RPMI8226 (cell line): ENCODE measurements at places on chromosomes 7 and 10.
A peak's percentile ranks its signal among the peaks of the same experiment; 100 is the strongest.

GRCh38 chr7:131106681-131107336 is 220.9 kb upstream of the MKLN1 start:
- peak; percentile 63 for DNase-seq

GRCh38 chr7:43179393-43179792 is 66.9 kb downstream of the HECW1 start:
- no peak for DNase-seq

DNA sequence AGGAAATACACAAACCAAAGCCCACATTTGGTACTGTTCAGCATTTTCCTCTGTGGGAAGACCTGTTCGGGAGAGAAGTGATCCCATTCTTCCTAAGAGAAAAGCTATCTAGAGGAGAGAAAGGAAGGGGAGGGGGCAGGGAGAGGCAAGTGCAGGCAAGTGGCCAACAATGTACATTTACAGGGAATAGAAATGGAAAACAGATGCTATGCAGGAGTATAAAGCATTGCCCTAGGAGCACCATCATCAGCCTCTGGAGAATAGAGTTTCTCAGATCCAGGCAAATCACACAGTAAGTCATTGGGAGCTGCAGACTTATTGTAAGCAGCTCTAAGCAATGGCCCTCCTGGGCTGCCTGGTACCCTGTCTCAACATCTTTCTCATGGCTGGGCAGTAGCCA is 424.4 kb upstream of the AUTS2 start:
- no peak for DNase-seq

DNA sequence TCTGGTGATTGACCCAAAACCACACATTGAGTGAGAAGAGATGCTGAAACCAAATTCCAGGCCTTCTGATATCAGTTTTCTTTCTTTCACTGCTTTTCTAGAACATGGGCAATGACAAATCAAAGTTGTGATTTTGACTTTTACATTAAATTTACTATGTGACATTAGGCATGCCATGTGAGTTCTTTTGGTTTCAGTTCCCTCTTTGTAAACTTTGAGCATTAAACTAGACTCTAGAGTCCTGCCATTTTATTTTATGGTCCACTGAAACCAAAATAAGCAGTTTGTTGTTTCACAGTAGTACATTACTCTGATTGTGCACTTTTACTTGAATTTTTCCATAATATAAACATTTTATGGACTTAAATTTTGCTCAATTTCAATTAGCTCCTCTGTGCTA is 381.1 kb upstream of the SEMA3D start:
- peak; percentile 12 for DNase-seq

GRCh38 chr10:104456802-104457542 is 103.3 kb downstream of the CFAP58 start:
- no peak for DNase-seq

GRCh38 chr7:28784171-28784902 is 173.8 kb downstream of the TRIL start:
- DNase-seq: peak; percentile 11

DNA sequence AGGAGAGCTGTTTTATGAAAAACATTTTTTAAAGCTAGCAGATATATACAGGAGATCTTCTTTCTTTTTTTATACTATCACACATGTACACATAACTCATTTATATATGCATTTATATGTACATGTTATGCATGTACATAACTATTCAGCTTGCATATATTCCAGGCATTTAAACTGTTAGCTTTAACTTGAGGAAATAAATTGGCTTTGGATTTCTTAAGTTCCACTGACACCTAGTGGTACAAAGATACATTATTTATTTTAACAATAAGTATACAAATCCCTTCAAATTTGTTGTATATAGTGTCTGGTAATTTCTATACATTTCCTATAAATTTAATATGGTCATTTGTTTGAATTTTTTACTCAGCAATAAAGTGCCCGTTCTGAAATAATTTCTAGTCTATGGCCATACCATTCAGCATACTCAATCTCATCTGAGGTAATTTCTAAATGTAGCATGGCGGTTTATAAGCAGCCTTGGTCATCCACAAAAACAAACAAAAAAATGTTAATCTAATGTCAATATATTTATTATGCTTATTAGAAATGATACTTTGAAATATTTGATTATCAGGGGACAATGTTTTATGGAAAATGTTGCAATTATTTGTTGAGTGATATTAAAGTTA is 11.6 kb downstream of the ZDHHC6 start:
- no peak for DNase-seq

GRCh38 chr10:60777696-60778213 is 523 bp upstream of the CDK1 start:
- DNase-seq: no peak

DNA sequence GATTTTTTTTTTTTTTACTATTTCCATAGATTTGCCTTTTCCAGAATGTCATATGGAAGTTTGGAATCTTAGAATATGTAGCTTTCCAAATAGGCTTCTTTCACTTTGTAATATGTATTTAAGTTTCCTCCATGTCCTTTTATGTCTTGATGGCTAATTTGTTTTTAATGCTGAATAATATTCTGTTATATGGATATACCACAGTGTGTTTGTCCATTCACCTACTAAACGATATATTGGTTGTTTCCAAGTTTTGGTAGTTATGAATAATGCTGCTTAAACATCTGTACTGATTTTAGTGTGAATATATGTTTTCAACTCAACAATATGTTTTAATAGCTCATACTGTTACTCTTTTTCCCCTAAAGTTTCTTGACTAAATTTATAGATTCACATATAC is 669.8 kb upstream of the PCDH15 start:
- no peak for DNase-seq

DNA sequence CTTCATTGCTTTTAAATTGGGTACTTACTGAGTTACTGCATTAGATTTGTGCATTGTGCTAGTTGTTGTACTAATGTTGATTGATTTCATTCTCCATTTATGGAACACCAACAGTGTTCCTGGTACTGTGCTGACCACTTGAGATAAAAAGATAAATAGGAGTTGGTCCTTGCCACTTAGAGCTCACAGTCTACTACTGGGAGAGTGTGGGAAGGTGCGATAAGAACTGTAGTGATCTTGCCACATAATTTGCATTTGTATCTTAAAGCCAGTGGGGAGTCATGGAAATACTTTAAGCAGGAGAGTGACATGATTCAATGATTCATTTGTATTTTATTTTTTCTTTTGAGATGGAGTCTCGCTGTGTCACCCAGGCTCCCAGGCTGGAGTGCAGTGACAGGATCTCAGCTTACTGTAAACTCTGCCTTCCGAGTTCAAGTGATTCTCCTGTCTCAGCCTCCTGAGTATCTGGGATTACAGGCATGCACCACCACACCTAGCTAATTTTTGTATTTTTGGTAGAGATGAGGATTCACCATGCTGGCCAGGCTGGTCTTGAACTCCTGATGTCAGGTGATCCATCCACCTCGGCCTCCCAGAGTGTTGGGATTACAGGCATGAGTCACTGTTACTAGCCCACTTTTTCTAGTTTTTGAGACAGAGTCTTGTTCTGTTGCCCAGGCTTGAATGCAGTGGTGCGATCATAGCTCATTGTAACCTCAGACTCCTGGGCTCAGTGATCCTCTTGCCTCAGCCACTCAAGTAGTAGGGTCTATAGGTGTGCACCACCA is 51.2 kb upstream of the TMEM248 start:
- DNase-seq: no peak

- DNase-seq: peak; percentile 65
Observed at GRCh38 chr7:47587351-47587750, 5.4 kb upstream of the TNS3 start.

GRCh38 chr7:117085275-117085674 is 132.0 kb downstream of the ST7 start:
- DNase-seq: no peak

GRCh38 chr10:97596101-97597082 is 6.9 kb downstream of the C10orf62 start:
- no peak for DNase-seq

GRCh38 chr10:87862679-87863052 is 667 bp downstream of the KLLN start:
- no peak for DNase-seq

- DNase-seq: no peak
Observed at GRCh38 chr10:129442866-129443265, 24.2 kb upstream of the MGMT start.

GRCh38 chr10:127738512-127739424 is 1.8 kb downstream of the FOXI2 start:
- peak; percentile 38 for DNase-seq

GRCh38 chr10:132562916-132563456 is 25.4 kb downstream of the INPP5A start:
- DNase-seq: no peak

DNA sequence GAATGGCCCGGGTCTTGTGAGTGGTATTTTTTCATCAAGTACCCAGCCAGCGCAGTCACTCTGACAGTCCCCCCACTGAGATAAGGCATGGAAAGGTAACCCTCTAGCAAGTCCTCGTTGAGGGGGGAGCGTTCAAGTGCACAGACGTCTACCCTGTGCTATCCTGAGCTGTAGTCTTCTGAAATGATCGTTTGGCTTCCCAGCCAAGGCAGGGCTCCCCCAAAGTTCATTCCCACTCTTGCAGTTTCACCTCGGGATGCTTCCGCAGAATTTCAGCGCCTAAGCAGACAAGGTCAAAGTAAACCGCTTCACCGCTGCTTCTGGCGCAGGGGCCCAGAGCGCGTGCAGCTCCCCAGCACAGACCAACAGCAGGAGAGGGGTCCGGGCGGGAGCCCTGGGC is 1.8 kb downstream of the INSYN2A start:
- no peak for DNase-seq

DNA sequence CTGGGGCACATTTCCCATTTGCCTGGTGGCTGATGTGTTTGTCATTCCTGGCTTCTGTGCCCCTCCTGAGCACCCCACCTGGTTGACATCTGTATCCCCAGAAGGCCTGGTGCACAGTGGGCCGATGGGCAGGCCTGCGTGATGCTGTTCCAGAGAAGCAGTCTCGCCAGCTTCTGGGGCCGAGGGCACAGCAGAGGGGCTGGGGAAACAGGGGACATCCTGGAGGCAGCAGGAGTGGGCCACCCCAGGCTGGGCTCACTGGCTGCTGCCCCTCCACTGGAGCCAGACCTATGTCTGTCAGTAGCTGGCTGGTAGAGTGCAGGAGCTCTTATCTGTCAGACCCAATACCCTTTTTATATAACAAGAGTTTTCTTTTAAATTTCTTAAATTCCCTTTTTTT is 896 bp upstream of the MYL7 start:
- DNase-seq: no peak

GRCh38 chr7:45699726-45700390 is 125.7 kb downstream of the ADCY1 start:
- DNase-seq: no peak

GRCh38 chr7:95798401-95798930 is 26.1 kb downstream of the DYNC1I1 start:
- DNase-seq: peak; percentile 8

DNA sequence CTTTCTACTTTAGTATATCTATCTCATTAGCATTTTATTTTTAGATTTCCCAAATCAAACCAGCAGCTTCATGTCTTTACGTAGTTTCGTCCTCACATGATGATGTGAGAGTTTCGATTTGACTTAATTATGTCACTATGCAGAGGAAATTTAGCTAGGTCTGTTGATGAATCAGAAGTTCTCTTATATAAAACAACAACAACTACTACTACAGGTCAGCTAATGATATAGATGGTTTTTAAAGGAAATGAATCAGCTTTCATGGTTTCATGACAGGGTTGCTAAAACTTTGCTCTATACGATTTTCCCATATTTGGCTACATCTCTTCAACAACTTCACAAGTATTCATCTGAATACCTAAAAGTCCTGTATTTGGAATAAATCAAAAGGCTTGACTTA is 28.6 kb downstream of the JAZF1 start:
- DNase-seq: peak; percentile 20

GRCh38 chr7:109616551-109617069 is 1046.9 kb downstream of the DNAJB9 start:
- no peak for DNase-seq

DNA sequence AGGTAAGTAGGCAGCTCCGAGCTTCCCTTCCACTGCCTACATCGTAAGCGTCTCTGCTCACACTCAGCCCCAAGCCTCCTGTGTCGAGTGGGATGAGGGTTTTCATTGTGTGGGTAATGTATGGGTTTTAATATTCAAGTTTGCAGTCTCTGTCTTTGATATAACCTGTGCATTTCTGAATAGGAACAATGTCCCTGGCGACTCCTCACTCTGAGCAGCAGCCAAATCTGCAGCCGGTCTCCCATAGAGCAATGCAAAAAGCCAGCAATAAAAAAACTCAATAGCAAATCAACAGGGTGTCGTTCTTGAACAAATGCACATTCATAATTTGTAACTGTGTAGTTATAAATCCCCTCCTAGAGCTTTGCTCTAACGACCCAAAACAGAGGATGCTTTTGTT is 33.4 kb downstream of the PPP1R17 start:
- DNase-seq: no peak
